Mesendoderm (in vitro differentiated cells): ENCODE measurements at places on chromosomes 7 and 10.
A peak's percentile ranks its signal among the peaks of the same experiment; 100 is the strongest.

DNA sequence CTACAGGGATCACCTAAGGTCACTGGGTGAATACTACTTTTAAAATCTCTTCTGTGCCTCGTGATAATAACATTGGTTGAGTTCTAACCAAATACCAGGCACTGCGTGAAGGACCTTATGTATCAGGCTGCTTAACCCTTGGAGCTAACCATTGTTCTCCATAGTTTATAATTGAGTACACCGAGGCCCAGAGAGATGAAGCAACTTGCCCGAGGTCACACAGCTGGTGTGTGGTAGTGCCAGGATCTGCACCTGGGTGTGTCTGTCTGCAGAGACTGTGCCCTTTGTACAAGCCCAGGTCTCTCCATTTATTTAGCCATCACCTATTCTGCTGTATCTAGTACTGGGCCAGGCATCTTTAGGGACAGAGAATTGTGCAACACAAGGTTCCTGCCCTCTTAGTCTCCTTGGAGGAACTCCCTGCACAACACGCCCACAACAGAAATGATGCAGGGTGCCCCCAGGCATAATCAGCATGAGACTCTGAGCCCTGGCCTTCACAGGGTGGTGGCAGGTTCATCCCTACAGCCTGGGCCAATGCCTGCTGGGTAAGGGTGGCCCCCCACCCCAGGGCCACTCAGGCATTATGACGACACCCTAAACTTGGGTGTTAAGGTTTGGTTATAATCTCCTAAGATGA, 31.5 kb downstream of the UNC5B start:
- no peak for DNase-seq

GRCh38 chr10:45061982-45062381, 61.3 kb downstream of the ZNF22 start:
- DNase-seq = peak; percentile 13

GRCh38 chr7:1024331-1024841, 20.0 kb upstream of the GPR146 start:
- DNase-seq = no peak

DNA sequence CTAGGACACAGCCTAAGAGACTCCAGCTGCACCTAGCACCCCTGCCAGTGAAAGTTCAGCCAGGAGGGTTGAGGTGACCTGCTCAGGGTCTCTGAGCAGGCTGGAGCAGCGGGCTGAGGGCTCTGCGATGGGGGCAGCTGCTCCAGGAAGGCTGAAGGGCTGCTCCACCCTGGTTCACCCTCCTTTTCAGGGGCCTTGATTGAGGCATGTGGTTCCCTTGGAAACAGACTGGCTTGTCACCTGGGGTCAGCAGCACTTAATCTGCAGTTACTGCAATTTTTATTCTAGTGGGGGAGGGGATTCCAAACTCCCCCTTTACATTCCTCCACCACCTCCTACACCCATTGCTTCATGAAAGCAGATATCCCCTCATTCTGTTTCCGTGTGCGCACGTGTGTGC, 85.3 kb upstream of the UNC5B start:
- no peak for DNase-seq

- no peak for DNase-seq
These were observed 82.5 kb downstream of the TMEM168 start for GRCh38 chr7:112707655-112708054.

GRCh38 chr10:78039743-78040142, 6.1 kb downstream of the RPS24 start:
- DNase-seq = no peak
